ENCODE measurements at places on chromosomes 16 and 17.

- DNase-seq, result peak; percentile 14
- H3K4me3 ChIP-seq, result peak overlapping the region; percentile 36
- H3K36me3 ChIP-seq, result peaks cover 3% of the 10 kb centered on the region
Observed at GRCh38 chr17:4375039-4375748, 8.7 kb upstream of the UBE2G1 start.

- no peak for DNase-seq
- H3K27ac ChIP-seq, result no peak overlapping the region
- H3K27me3 ChIP-seq, result no peaks in the 10 kb centered on the region
- H3K4me1 ChIP-seq, result peaks cover 3% of the 10 kb centered on the region
Observed at GRCh38 chr16:53341792-53342191, 92.5 kb upstream of the RBL2 start.

DNA sequence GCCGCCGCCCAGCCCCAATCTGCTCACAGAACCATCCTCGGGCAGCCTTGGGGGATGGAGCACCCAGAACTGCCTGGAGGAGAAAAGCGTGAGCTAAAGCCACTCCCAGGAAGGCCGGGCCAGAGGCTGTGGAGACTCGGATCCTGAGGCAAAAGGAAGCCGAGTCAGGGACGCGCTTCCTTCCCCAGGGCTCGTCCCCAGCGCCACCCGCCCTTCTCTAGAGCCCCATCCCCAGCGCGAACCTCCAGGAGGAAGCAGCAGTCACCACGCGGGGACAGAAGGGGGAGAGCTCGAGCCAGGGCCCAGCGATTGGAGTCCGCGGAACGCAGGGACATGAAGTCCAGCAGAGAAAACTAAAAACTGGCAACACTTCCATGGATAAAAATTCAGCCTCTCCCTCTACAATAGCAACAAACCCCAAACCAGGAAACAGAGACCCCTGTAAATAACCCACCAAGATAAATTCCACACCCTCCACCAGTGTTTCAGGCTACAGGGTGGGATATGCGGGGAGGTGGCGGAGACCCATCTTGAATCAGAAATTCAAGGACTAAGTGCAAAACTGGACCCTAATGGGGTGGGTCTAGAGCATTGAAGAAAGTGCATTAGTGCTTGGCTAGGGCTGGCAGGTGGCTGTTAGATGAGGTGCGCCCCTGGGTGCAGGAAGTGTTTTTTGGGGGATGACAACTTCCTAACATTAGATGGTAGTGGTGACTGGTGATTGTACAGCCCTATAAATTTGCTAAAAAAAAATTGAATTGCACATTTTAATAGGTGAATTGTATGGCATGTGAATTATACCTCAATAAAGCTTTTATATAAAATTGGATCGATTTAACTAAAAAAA lies 116.1 kb upstream of the METRNL start:
- H3K4me1 ChIP-seq, result no peaks in the 10 kb centered on the region
- H3K27me3 ChIP-seq, result no peaks in the 10 kb centered on the region
- no peak overlapping the region for H3K4me3 ChIP-seq
- no peak overlapping the region for H3K27ac ChIP-seq
- no peaks in the 10 kb centered on the region for H3K36me3 ChIP-seq

DNA sequence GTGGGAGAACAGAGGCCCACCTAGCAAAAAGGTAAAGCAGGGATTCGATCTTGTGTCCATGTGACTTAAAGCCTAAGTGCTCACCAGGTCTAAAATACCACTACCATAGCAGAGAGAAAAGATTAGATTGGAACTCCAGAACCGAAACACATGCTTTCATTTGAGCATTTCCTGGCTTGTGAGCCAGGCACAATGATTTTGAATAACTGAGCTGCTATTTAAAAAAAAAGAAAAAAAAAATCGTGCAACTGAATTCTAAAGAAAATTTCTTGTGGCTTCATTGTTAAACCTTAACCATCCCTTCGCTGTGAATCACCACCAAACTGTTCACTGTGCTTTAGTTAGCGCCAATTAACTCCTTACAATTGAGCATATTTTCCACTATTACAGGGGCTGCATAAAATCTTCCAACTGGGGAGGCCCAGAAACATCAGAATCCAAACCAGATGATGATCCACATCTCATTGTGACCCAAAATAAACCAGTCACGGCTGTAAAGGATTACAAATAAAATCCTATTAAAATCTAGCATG lies 366.4 kb upstream of the ERCC4 start:
- H3K36me3 ChIP-seq, result no peaks in the 10 kb centered on the region
- no peaks in the 10 kb centered on the region for H3K27me3 ChIP-seq
- no peak for DNase-seq
- no peak overlapping the region for H3K27ac ChIP-seq
- H3K4me1 ChIP-seq, result no peaks in the 10 kb centered on the region

- H3K27ac ChIP-seq, result no peak overlapping the region
- H3K4me1 ChIP-seq, result peaks cover 2% of the 10 kb centered on the region
- H3K27me3 ChIP-seq, result no peaks in the 10 kb centered on the region
- no peak overlapping the region for H3K4me3 ChIP-seq
Observed at GRCh38 chr16:54052271-54052670, 234.3 kb downstream of the IRX3 start.

GRCh38 chr17:3667366-3668278 lies 756 bp downstream of the TAX1BP3 start:
- DNase-seq, result no peak
- H3K27ac ChIP-seq, result peak overlapping the region; percentile 95
- peaks cover 26% of the 10 kb centered on the region for H3K36me3 ChIP-seq
- peaks cover 19% of the 10 kb centered on the region for H3K4me1 ChIP-seq
- H3K27me3 ChIP-seq, result no peaks in the 10 kb centered on the region
- H3K4me3 ChIP-seq, result peak overlapping the region; percentile 94

GRCh38 chr17:57962279-57963148 lies 7.3 kb upstream of the CUEDC1 start:
- no peak for DNase-seq
- peaks cover 54% of the 10 kb centered on the region for H3K27me3 ChIP-seq
- peaks cover 1% of the 10 kb centered on the region for H3K4me1 ChIP-seq
- H3K36me3 ChIP-seq, result no peaks in the 10 kb centered on the region
- H3K27ac ChIP-seq, result no peak overlapping the region

DNA sequence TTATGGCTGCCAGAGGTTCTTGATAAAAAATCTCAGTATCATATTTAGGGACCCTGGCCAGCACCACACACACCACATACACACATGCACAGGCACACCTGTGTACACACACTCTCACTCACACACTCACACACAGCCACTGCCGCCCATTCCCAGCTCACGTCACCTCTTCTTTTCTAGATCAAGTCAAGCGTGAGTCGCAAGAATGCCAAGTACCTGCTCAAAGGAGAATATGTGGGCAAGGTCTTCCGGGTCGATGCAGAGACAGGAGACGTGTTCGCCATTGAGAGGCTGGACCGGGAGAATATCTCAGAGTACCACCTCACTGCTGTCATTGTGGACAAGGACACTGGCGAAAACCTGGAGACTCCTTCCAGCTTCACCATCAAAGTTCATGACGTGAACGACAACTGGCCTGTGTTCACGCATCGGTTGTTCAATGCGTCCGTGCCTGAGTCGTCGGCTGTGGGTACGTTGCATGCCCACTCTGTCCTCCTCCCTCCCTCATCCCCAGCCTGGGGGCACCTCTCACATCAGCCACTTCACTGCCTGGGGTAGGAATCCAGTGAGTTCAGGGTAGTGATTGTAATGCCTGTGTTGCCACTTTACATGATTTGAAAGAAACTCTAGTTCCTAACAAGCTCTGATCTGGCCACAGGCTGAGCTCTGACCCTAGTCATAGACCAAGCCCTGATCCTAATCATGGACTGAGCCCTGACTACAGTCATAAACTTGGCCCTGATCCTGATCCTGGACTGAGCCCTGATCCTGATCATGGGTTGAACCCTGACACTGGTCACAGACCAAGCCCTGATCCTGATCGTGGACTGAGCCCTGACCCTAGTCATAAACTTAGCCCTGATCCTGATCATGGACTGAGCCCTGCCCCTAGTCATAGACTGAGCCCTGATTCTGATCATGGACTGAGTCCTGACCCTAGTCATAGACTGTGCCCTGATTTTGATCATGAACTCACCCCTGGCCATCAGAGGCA lies 20.4 kb downstream of the CDH5 start:
- H3K4me3 ChIP-seq, result no peak overlapping the region
- no peaks in the 10 kb centered on the region for H3K36me3 ChIP-seq
- no peak for DNase-seq
- H3K4me1 ChIP-seq, result no peaks in the 10 kb centered on the region

DNA sequence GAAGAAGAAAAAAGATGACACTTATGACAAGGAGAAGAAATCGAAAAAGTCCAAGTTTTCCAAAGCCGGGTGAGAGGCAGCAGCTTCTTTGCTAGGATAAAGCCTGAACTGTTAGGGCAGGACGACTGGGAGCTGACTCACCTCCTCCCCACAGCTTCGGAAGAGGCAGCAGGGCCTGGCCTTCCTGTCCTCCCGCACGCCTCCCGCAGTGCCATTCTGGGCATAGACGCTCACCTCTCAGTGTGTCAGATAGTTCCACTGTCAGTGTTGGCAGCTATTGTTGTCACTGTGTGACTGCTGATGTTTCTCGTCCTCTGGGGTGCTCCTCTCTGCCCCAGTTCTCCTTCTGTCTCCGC lies 12.6 kb downstream of the UBN1 start:
- H3K36me3 ChIP-seq, result peaks cover 71% of the 10 kb centered on the region
- H3K27me3 ChIP-seq, result no peaks in the 10 kb centered on the region
- no peak for DNase-seq
- H3K4me3 ChIP-seq, result no peak overlapping the region

GRCh38 chr16:88973007-88973410 lies 4.0 kb downstream of the CBFA2T3 start:
- DNase-seq, result no peak
- no peaks in the 10 kb centered on the region for H3K36me3 ChIP-seq
- H3K4me3 ChIP-seq, result no peak overlapping the region
- no peaks in the 10 kb centered on the region for H3K4me1 ChIP-seq
- H3K27me3 ChIP-seq, result peaks cover 82% of the 10 kb centered on the region

DNA sequence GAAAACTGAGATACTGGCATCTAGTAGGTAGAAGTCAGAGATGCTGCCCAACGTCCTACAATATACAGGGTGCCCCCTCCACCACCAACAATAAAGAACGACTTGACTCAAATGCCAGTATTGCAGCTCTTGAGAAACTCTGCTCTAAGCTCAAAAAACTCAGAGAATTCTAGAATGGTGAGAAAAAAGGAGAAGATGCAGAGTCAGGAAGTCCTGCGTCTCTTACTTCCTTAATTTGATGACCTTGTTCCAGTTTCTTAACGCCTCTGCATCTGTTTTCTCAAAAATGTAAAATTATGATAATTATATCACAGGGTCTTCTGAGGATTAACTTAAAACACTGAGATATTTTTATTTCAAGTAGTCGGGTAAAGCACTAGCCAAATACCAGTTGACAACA lies 1.7 kb upstream of the HSBP1 start:
- no peak overlapping the region for H3K4me3 ChIP-seq
- no peak overlapping the region for H3K27ac ChIP-seq
- peaks cover 8% of the 10 kb centered on the region for H3K27me3 ChIP-seq
- DNase-seq, result no peak
- peaks cover 24% of the 10 kb centered on the region for H3K36me3 ChIP-seq
- peaks cover 23% of the 10 kb centered on the region for H3K4me1 ChIP-seq

- no peak for DNase-seq
- no peak overlapping the region for H3K4me3 ChIP-seq
- H3K27ac ChIP-seq, result no peak overlapping the region
- peaks cover 19% of the 10 kb centered on the region for H3K27me3 ChIP-seq
Observed at GRCh38 chr16:49487746-49488145, 114.1 kb downstream of the C16orf78 start.

- no peak for DNase-seq
- peaks cover 85% of the 10 kb centered on the region for H3K27me3 ChIP-seq
- H3K36me3 ChIP-seq, result peaks cover 2% of the 10 kb centered on the region
- H3K4me1 ChIP-seq, result no peaks in the 10 kb centered on the region
Observed at GRCh38 chr17:72121164-72122009, 567 bp downstream of the SOX9 start.

DNA sequence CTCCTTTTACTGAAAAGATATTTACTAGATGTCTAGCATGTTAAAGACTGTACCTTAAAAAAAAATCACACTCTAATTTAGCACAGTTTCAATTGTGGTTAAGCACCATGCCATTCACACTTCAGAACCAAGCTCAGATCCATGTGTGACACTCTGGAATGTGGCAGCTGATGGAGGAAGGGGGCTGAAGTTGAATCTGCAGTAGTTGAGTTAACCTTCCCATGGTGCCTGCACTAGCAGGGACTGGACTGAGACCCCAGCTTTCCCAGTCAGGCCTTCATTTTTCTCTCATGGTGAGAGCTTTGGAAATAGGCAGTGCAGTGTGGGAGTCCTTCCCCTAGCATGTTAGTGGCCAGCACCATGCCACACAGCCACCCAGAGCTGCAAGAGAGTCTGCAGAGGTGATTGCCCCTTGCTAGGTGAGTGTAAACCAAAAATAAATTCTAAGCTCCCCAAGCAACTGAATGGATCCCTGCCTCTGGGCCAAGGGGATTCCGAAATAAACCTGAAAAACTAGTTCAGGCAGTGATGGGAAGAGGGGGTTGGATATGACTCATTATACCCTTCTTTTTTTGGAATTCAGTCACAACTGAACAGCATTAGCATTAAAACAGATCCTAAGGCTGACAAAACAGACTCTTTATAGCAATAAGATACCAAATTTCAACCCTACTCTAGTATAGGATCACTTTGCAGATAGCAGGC lies 208.5 kb downstream of the WWOX start:
- no peak overlapping the region for H3K27ac ChIP-seq
- no peaks in the 10 kb centered on the region for H3K27me3 ChIP-seq
- no peak overlapping the region for H3K4me3 ChIP-seq
- no peak for DNase-seq

GRCh38 chr16:84511180-84511800 lies 6.8 kb upstream of the MEAK7 start:
- H3K27ac ChIP-seq, result no peak overlapping the region
- DNase-seq, result peak; percentile 88
- no peak overlapping the region for H3K4me3 ChIP-seq
